Body of pancreas (tissue), 4 donors: ENCODE measurements at places on chromosomes 3 and 15.

- no peak for DNase-seq
Measured at GRCh38 chr15:100263721-100264455, 77.9 kb downstream of the ADAMTS17 start.

GRCh38 chr15:43981576-43981975 lies 154.8 kb downstream of the WDR76 start:
- no peak for DNase-seq

GRCh38 chr3:9040996-9041395 lies 77.7 kb upstream of the RAD18 start:
- no peak for DNase-seq

DNA sequence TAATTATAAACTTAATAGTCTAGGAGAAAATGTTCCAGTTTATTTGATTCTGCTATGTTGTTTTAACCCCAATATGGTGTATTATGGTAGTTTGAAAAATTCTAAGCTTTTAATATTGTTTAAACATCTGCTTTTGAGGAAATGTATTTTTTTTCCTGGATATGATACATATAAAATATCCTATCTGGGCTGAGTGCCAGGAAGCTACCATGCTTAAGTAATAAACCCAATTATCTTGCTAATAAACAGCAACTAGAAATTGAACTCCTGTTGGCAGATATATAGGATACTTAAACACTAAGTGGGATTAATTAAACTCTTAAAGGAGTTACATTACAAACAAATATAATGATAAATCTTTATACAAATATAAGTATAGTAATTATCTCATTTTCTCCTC lies 293.7 kb upstream of the GRM7 start:
- DNase-seq = no peak

- DNase-seq = no peak
Measured at GRCh38 chr15:43881245-43881644, 54.4 kb downstream of the WDR76 start.

DNA sequence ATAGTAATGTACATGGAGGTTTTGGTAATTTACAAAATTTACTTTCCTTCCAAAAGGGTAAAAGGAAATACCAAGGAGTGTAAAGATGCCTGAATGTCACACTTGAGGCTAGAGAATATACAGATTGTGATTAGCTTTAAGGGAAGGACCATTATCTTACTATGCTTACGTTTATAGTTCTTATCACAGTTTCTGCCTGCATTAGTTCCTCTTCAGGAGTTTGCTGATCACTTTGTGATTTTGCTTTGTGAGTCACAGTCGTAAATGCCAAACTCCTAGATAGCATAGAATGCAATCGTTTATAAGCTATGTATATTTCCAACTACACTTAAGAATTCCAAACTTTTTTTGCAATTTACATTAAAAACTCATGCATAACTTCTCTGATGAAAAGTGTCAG lies 1034.6 kb downstream of the DIPK2A start:
- DNase-seq = no peak

GRCh38 chr15:52787123-52787503 lies 3.0 kb downstream of the ONECUT1 start:
- peak; percentile 39 for DNase-seq

GRCh38 chr3:45819543-45819942 lies 22.4 kb downstream of the LZTFL1 start:
- no peak for DNase-seq

DNA sequence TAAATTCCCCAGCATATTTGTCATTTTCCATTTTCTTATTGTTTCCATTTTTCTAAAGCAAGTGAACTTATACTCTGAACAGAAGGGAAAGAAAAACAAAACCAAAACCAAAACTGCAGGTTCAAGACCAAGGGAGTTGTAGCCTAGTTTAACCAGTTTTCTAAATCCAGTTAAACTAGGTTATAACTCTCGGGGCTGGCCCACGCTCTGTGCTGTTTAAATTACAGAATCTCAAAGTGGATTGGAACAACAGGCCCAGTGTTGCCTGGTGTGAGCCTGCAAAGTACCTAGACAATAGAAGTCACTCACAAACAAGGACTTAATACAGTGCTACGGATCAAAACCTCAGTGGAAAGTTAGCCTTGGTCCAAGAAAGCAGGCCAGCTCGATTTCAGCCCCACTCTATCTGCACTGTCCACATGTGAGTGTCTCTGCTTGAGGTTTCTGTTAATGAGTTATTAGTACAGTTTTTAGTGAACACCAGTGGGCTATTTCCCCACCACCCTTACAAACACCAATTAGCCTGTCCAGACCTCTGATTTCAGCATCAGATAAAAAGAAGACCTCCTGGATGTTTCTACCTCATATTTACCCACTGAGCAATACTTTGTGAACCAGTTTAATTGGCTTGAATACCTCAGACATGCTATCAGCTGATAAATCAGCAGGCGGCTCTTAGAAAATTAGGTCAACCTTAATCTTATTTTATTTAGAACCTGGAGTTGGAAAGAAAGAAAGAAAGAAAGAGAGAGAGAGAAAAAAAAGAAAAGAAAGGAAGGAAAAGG lies 93.8 kb upstream of the PDZRN3 start:
- DNase-seq = no peak

GRCh38 chr3:65625305-65625704 lies 413.4 kb downstream of the MAGI1 start:
- DNase-seq = no peak

- no peak for DNase-seq
Measured at GRCh38 chr3:45320986-45321385, 67.4 kb upstream of the LARS2 start.

GRCh38 chr3:13273604-13274105 lies 146.5 kb downstream of the NUP210 start:
- DNase-seq = no peak

DNA sequence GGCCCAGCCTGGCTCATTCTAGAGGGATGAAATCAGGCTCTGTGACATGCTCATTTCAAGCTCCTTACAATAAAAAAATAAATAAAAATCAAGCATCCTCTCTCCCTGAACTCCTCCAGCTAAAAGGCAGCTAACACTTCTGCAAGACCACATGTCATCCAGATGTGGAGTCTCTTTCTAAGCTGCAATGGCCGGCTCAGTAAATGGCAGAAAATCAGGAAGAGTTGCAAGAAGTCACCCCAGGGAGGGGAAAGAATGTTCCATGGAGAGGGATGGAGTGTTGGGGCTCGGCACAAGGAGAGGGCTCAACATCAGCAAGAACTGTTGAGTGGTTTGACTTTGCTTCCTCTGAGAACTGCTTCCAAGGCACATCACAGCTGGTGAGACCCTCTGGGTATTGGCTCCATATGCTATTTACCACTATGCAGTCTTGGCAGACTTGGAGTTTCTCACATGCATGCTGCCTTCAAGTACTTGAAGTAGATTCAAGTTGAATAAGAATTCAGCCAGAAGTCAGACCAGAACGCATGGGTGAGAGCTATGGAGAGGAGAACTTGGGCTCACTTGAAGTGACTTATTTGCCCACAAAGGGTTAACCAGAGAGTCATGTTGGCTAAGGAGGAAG lies 689.0 kb downstream of the NTRK3 start:
- DNase-seq = no peak

DNA sequence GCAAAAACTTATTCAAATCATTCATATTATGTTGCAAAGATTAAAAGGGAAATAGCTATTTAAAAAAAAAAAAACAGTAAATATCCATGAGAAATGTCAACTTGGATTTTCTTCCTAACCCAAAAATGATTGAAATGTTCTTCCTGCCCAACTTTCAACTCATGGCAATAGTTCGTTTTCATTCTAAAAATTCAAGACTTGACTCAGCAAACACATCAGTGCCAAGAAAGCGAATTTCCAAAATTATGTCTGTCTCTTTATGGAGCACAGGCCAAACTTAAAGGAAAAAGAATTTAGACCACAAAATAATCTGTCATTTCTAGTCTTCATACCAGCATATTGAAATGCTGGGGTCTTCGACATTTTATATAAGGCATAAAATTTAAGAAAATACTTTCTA lies 63.7 kb downstream of the MAGI1 start:
- no peak for DNase-seq

- no peak for DNase-seq
Measured at GRCh38 chr15:95468820-95469219, 861.7 kb upstream of the NR2F2 start.

DNA sequence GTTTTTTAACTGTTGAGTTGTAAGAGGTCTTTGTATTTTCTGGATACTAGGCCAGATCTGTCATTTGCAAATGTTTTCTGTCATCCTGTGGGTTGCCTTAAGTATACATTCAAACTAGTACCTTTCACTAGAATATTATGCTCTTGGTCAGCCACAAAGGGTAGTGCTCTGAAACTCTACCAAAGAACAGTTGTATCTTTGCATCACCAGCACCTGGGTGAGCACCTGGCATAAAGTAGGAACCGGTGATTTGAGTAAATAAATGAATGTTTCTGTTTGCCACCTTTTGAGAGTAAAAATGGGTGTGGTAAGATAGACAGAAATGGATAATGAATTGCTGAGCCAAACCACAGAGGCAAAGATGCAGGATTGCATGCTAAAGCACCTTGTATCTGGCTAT lies 98.7 kb downstream of the SLCO3A1 start:
- DNase-seq = no peak

GRCh38 chr15:87929841-87930240 lies 326.7 kb downstream of the NTRK3 start:
- no peak for DNase-seq

GRCh38 chr3:48400824-48401433 lies 28.9 kb downstream of the FBXW12 start:
- DNase-seq = peak; percentile 80

DNA sequence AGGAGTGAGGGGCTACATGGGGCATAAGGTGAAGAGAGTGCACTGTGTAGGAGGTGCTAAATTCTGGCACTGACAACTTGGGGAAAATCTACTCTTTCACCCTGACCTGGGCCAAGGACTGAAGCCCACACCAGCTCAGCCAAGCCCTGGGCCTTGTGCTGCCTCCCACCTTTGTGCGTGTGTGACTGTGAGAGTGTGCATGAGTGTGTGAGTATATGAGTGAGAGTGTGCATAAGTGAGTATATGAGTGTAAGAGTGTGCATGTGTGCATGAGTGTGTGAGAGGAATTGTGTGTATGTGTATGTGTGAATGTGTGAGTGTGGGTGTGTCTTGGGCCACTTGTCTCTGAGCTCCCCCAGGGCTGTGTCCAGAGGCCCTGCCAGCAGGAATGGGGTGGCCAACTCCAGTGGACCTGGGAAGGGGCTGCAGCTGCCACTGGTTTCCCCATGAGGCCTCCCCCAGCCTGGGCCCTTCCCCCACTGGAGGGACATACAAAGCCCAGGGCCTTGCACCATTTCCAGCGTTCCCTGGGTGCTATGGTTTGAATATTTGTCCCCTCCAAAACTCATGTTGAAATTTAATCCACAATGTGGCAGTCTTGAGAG lies 15.2 kb downstream of the C3orf22 start:
- DNase-seq = peak; percentile 4
